Stimulated activated CD4-positive, alpha-beta T cell treated with anti-CD3 and anti-CD28 coated beads, Interleukin-4, amount 100 ng/mL, for 1 hour (primary cell): ENCODE measurements at places on chromosomes 7 and 10.

- DNase-seq = no peak
Observed at GRCh38 chr10:110324805-110325280, 20.1 kb upstream of the SMNDC1 start.

- no peak for DNase-seq
Observed at GRCh38 chr7:28882869-28883470, 75.2 kb downstream of the TRIL start.

DNA sequence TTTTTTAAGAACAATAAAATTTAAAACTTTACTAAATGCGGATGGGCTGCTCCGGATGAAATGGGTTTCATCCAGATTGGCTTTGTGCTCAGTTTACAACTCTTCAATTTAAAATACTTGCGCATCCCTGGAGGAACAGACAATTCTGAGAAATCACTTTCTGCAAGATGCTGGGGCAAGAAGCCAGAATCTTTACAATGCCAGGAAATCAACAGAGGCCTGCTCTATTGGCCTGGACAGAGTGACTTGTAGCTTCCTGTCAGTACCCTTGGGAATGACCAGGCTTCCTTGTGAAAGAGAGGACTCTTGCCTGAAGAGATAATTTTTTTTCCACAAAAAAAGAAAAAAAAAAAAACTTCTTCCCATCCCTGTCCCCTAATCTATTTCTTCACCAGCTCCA lies 3.9 kb upstream of the FAM13C start:
- DNase-seq = no peak

GRCh38 chr7:117020591-117020973 lies 67.3 kb downstream of the ST7 start:
- no peak for DNase-seq

- DNase-seq = no peak
Observed at GRCh38 chr10:56836659-56837058, 475.6 kb upstream of the ZWINT start.
